ENCODE measurements at places on chromosomes 2 and 18.

GRCh38 chr2:132620115-132620514, 49.9 kb downstream of the LYPD1 start:
- no peak for DNase-seq

- DNase-seq: peak; percentile 50
Observed at GRCh38 chr2:206274434-206275311, at the start of gene ZDBF2. Gene ZDBF2 (plus strand): TSS chr2:206274663. CDS start chr2:206281850, 7,187 bp downstream.

GRCh38 chr2:234741976-234742375, 209.8 kb upstream of the SH3BP4 start:
- no peak for DNase-seq

GRCh38 chr2:163697846-163698637, 37.8 kb downstream of the FIGN start:
- DNase-seq: no peak

DNA sequence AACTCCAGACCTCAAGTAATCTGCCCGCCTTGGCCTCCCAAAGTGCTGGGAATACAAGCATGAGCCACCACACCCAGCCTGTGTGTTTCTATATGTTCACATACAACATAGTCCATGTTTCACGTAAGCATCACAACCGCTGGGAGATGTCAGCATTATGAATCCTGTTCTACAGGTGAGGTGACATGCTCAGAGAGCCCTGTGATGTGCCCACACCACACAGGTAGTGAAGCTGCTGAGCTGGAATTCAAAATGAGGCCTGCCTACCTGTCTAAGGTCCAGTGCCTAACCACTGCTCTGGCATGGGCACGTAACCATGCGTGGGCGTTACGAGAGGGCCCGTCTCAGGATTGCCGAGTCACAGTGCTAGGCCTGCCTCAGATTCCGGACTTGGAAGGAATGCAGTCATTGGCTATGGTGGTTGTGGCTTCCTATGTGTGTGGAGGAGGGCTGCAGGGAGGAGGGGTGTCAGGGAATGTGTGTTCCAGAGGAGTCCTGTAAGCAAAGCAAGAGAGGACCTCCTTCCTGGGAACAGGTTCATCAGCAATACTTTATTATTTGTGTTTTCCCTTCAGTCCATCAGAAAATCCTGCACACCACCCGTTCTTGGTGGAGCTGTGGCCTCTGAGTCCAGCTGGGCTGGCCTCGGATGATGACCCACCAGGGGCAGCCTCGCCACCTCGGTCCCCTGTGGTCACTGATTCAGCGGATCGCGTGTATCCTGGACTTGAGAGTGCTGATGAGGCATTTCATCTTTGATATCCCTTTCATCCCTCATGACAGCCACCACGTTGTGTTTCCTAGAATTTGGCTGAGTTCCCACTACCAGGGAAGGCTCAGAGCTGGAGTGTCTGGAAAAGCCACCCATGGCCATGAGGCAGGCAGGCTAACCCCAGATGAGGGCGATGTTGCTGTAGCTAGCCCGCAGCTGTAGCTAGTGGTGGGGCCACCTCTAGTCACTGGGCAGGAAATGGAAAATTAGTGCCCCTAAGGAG, 31.1 kb downstream of the HK2 start:
- DNase-seq: no peak

GRCh38 chr2:71453404-71454220, at the start of gene DYSF:
Gene DYSF (plus strand): TSS chr2:71453561.
- DNase-seq: no peak

DNA sequence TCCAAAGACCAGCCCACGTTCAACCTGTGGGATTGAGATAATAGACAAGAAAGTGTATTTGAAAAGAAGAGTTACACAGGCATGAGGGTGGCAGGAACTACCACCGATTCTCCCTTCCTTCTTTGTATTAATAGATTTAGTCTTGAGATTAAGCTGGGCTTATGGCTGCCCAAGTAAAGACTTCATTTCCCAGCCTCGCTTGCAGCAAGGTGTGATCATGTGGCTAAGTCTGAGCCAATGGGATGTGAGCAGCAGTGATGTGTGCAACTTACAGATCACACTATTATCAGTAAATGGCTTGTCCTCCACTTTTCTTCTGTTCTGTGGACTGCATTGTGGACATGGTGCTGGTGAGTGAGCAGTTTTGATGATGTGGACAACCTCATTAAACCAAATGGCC, 101.7 kb downstream of the POLR1A start:
- DNase-seq: no peak

GRCh38 chr2:121489284-121489683, 41.4 kb upstream of the RNU4ATAC start:
- no peak for DNase-seq

- DNase-seq: no peak
Observed at GRCh38 chr2:137190411-137191195, 425.3 kb downstream of the THSD7B start.

DNA sequence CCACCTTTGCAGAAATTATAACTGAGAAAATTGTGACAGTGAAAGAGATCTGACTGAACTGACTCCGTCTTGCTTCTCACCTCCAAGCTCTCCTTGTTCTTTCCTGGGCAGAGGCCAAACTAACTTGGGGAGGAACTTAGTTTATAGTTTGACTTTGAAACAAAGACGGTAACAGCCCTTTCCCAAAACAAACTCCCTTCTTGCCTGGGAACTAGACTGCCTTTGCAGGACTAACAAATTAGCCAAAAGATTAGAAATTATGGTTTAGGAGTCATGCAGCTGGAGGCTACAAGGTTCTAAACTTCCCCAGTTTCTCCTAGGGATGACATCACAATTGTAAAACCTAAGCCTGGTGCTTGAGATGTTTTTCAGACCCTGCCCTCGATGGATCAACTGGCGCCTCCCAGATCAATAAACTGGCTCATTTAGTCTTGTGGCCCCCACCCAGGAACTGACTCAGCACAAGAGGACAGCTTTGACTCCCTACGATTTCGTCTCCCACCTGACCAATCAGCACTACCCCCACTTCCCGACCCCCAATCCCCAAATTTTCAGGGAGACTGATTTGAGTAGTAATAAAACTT, 137.7 kb downstream of the ALPK2 start:
- DNase-seq: no peak

DNA sequence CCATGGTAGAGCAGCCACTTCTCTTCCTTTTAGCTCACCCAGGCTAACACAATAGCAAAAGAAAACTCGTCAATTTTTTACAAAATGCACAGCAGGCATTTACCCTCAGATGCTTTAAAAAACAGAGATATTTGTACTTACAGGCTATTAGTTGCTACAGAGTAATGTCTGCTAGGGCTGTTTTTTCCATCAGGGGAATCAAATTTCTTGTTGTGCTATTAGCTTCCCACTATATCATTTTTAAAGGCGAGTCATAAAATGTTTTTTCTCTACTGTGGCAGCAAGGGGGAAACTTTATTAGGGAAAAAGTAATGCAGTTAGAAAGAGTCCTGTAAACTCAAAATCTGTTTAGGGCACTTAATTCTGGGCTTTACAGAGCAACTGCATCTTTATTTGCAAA, 277.9 kb upstream of the THSD7B start:
- DNase-seq: no peak

GRCh38 chr2:153641046-153641445, 162.5 kb upstream of the RPRM start:
- DNase-seq: no peak

DNA sequence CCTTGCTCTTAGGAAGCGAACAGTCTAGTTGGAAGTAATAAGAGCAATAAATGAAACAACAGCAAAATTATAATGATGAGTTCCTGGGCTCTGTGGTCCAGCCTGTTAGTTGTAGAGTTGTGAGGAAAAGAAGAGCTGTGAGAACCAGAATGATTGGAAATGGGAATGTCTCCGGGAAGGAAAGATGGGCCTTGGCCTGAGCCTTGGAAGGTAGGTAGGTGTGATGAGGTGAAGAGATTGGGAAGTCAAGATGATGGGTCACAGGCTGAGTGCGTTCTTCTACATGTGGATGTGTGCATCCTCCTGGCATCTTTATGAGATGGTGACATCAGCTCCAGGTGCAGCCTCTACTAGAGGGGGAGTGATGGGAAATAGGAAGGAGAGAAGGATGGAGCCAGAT, 115.2 kb upstream of the EML6 start:
- DNase-seq: no peak

- DNase-seq: no peak
Observed at GRCh38 chr18:49778826-49779465, 34.4 kb downstream of the ACAA2 start.

GRCh38 chr2:184689638-184690037, 91.3 kb downstream of the ZNF804A start:
- no peak for DNase-seq

GRCh38 chr2:46181789-46182530, 115.2 kb upstream of the EPAS1 start:
- DNase-seq: no peak

DNA sequence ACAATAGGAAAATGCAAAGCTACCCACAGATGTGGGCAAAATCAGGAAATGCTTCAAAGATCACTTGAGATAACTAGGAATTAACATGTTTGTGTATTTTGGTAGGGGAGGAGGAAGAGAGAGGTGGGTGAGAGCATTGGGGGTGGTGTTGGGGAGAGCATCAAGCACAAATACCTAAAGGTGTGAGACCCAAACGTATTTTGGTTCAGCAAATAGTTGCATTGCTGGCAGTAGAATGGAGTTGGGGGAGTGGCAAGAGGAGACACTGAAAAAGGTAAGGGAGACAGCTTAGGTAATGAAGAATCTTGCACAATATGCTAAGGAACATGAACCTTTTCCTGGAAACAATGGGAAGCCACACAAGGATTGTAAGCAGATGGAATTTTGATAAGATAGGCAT, 1.5 kb upstream of the PELI1 start:
- DNase-seq: no peak

- no peak for DNase-seq
Observed at GRCh38 chr2:99775585-99775984, 285.8 kb upstream of the REV1 start.

DNA sequence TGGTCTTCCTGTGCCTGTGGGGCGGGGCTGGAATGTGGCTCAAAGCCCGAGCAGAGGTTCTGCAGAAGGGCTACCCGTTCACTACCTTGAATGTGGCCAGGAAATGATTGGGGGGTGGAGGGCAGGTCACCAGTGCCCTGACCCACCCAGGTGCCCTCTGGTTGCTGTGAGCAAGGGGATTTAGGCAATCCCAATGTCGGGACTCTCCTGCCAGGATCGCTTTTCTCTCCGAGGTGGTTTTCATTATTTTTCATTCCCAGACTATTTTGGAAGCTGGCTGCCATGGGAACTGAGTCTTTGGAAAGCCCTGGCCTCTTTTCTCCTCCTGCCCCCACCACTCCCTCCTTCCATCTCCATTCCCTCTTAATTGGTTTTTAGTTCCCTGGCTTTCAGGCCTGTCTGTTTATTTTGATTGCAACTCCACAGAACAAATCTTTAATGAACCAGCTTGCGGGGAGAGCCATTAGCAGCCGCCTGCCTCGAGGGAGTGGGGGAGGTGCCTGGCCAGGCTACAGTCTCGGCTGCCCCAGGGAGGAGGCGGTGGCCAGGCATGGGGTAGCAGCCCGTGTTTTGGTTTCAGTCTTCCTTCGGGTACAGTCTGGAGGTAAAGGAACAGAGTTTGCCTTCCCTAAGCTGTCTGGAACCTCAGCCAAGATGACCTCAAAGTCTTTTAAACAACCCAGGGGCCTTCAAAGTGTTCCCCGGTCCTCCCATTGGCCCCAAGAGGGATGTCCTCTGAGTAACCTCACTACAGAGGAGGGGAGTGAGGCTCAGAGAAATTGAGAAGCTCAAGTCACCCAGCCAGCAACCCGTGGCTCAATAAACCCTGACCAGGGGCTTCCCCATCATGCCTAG, 114.4 kb upstream of the HAAO start:
- DNase-seq: no peak
